ENCODE measurements at places on chromosomes 3 and 15.

- no peak for DNase-seq
Measured at GRCh38 chr3:154085071-154085470, 36.1 kb upstream of the ARHGEF26 start.

- no peak for DNase-seq
Measured at GRCh38 chr3:4825436-4826236, 153.6 kb upstream of the BHLHE40 start.

DNA sequence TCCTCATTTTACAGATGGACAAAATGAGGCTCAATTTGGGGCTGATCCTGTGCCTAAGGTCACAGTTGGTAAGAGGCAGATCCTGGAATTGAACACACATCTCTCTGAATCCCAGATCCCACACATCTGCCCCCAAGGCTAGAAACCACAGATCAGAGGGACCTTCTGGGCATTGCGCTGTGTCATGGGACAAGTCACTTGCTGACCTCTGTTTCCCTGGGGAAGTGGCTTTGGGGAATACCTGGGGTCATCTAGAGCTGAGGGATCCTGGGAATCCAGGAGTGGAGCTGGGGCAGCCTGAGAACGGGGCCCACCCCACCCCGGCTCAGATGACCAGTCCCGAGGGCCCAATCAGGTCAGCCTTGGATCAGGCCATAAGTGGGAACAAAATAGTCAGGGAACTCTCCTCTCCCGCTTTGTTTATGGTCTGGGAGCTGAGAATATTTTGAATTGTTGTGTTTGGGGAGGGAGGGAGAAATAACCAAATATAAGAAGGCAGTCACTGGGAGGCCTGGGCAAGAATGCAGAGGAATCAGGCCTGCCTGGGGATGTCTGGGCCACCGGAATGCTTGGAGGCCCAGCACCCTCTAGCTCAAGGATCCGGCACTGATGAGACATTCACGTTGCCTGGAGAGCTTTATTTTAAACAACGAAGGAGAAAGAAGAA lies 8.8 kb upstream of the SLC6A6 start:
- DNase-seq = no peak

DNA sequence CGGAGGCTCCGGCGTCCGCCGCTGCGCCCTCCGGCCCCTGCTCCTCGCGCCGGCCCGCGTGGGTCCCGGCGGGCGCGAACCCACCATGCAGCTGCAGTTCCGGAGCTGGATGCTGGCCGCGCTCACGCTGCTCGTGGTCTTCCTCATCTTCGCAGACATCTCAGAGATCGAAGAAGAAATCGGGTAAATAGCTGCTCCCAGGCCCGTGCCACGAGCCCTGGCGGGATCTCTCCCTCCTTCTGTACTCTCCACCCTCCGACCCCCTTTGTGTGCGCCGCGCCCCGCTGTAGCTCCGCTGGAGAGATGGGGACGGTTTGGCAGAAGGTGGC lies 263 bp downstream of the ST8SIA2 start:
- DNase-seq = no peak

- DNase-seq = no peak
Measured at GRCh38 chr15:63196842-63197241, 7.4 kb downstream of the RAB8B start.

DNA sequence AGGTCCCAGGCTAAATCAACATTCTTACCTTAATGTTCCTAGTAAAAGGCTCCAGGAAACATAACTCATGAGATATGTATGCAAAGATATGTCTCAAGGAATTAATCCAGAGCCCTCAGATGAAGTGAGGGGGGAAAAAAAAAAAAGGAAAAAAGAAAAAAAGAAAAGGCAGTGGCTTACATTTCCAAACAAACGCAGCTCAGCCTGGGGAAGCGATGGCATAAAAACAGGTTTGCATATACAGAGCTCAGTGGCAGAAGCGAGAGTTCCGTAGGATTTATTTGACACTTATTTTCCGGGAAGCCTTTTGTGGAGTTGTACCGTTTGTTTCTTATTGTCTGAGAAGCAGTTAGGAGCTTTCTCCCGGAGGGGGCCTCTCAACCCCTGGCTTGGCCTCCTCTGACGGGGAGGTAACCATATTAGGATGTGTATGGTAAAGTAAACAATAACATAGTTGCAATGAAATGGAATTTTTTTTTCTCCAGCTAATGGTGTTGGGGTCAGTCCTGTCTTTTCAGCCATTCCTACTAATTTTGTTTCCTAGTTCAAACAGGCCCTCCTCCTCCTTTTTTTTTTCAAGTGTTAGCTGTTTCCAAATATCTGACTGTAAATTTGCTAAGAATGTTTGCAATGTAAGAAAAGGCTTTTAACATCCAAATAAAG lies 338.6 kb downstream of the FOXP1 start:
- DNase-seq = no peak

GRCh38 chr3:160935413-160936095 lies 169.6 kb downstream of the B3GALNT1 start:
- no peak for DNase-seq

DNA sequence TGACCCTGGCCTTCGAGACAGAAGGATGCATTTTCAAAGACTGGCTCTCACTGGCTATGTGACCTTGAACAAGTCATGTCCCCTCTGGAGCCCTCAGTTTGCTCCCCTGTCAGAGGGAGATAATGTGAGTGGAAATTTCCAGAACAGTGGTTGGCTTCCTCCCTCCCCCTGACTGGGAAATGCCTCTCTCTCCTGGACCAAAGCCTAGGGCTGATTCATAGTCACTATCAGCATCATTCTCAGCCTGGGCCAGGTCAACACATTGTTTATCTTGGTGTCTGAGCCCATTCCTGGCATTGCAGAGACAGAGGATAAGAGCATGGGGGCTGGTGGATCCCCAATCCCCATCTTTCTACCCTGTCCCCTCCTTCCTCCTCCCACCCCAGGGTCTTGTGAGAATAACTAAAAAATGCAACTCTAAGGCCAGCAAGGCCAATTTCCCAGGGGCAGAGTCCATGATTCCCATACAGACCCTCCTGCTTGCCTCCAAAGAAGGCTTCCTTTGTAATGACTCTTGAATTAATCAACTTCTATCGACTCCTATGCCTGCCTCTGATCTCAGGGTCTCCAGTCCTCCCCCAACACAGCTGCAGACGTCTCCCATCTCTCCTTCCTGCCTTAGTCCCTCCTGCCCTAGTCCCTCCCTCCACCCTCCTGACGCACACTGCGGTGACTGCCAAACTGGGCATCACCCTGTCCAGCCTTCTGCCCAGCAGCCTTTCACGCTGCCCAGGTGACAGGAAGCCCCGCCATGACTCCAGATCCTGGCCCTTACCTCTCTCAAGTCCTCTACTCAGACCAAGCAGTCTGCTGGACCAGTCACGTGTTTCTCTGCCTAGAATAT lies 35.4 kb upstream of the CORO2B start:
- DNase-seq = no peak

DNA sequence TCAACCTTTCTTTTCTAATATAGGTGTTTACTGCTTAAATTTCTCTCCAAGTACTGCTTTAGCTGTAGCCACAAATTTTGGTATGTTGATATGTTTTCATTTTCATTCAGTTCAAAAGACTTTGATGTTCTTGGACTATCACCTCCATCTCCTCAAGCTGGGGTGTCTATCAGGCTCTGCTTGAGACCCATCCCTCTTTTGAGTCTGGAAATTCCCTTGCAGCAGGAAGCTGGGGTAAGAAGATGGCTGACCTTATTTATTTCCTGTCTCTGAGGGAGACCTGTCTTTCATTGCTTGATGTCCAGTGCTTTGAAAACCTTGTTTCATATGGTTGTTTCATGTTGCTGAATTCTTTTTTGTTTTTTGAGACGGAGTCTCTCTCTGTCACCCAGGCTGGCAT lies 60.5 kb upstream of the ADPGK start:
- DNase-seq = no peak

DNA sequence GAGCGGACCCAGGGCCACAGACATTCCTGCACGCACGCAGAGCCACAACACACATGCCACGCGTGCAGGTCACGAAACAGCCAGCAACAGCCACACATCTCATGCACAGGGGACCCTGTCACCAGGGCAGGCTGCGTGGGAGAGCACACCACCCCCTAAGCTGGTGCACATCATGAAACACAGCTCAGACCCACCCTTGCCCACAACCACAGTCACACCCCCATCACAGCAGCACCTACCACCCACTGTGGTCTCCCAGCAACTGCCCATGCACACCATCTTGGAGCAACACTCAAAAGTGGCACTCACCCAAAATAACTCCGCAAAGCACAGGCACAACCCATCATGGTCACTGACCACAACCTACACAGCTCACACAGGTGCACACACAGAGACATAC lies 75.7 kb downstream of the OCA2 start:
- DNase-seq = no peak

GRCh38 chr3:4290272-4290893 lies 12.8 kb upstream of the SETMAR start:
- peak; percentile 15 for DNase-seq

DNA sequence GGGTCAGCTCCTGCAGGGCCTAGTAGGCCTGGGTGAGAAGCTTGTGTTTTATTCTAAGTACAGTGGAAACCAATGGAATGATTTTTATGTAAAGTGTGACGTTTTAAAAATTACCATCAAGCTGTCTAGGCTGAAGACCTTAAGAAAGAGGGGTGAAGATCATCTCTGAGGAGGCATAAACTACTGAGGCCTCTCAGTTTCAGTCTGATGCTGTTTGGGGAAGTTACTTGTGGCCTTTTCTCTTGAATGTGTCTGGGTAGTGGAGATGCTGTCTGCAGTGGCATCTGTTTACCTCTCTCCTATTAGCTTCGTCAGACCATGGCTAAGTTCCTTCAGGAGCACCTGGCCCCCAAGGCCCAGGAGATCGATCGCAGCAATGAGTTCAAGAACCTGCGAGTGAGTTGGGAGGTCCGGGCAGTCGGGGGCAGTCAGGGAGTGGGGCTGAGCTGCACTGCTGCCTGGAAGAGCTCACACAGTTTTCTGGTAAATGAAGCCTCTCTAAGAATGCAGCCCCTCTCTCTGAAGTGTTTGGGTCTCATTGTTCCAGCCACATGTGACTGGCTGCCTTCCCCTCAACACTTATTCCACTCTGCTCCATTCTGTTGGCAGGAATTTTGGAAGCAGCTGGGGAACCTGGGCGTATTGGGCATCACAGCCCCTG lies 1.9 kb downstream of the IVD start:
- no peak for DNase-seq

DNA sequence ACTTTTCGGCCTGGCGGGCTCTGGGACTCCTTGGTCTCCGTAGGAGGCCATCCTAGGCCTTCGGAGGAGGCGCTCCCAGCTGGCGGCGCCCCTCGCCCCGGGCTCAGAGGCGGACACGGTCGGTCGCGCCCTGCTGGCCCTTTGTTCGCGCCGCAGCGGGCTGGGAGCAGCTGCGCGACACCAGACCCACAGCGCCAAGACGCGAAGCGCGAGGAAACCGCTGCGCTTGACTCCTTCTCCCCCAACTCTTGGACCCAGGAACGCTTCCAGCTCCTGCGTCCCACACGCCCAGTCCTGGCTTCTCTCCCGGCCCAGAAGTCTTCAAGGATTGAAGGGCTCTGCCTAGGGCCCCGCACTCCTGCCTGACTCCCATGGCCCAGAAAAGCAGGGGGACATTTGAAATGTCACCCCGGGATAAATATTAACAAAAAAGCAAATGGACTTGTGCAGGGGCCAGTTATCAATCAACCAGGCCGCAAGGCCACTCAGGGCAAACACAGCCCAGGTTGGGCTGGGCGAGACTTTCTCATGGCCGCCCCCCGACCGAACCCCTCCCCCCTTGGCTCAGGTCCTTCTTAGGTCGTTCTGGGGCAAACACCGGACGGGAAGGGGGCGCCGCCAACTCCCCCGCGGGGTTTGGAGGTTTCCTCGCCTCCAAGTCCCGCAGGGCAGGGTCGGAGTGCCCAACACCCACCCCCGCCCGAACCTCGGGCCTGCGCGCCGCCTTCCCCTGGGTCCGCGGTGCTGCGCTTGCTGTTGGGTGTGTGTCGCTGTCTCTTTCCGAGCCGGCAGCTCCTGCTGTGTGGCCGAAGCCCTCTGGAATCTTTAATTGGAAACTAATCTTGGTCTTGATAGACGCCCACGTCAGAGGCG lies 5.1 kb downstream of the ONECUT1 start:
- no peak for DNase-seq

GRCh38 chr3:45112939-45113338 lies 33.2 kb downstream of the CDCP1 start:
- DNase-seq = no peak
